NCI-H1417 treated with DMSO at 0.1 percent for 48 hours (cell line): ENCODE measurements at places on chromosomes 1 and 21.

GRCh38 chr1:84096176-84096575 lies 47.9 kb upstream of the PRKACB start:
- DNase-seq = no peak

GRCh38 chr1:82704966-82705365 lies 904.2 kb downstream of the ADGRL2 start:
- no peak for DNase-seq

DNA sequence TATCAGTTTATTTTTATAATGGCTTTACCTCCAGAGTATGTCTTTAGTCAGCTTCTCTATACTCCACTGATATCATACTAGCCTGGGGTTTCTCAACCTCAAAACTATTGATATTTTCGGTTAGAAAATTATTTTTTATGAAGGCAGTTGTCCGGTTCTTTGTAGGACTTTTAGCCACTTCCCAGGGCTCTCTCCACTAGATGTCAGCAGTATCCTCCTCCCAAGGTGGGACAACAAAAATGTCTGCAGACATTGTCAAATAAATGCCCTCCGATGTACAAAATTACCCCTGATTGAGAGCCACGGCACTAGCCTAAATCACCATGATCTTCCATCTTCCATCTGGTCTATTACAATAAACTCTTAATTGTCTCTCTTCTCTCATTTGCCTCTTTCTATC lies 4.1 kb upstream of the GRIK1 start:
- DNase-seq = no peak

DNA sequence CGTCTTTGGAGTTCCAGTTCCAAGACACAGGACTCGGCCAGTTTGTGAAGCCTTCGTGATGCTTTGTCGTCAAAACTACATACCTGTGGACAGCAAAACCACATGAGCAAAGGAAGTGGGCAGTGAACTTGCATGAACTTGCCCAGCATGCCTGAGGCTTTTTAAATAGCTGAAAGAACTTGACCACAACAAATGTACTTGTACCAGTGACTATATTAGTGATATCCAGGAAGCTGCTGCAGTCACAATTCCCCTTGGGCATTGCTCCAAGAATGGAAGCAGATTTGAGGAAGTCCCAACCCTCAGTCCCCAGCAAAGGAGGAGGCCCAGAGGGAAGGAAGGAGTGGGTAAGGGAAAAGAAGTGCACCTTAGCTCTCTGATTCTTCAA lies 2.6 kb downstream of the FUCA1 start:
- DNase-seq = no peak
